ENCODE measurements at places on chromosomes 6 and 20.

DNA sequence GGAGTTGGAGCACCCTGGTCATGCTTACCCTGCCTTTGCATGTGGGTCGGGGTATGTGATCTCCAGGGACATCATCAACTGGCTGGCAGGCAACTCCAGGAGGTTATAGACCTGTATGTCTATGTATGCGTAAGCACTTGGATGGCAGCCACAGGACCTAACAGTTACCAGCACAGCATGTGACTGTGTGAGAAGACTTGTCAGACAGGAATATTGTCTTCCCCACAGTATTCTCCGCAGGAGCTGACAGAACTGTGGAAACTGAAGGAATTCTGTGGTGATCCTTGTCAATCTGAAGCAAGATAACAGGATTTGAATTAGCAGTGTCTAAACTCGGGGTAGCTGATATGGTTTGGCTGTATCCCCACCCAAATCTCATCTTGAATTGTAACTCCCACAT lies 59.2 kb downstream of the TMEM244 start:
- DNase-seq = no peak

- no peak for DNase-seq
Observed at GRCh38 chr6:42295181-42295580, 77.5 kb upstream of the MRPS10 start.

- no peak for DNase-seq
Observed at GRCh38 chr6:50120300-50120699, 70.6 kb upstream of the DEFB112 start.

DNA sequence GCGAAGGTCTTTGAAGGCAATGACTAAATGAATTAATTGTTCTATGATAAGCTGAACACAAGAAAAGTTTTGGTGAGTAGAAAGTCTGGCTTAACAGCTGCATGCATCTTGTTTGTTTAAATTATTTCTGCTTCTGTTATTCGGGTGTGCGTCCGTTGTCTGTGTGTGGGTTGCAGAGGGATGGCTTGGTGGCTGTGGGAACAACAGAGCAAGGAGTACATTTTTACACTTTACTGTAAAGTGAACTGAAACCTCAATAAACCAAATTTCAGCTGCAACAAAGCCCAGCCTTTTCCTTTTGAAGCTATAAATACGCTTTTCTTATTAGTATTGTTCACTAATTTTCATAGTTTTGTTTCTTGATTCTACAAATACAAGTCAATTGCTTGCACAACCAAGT lies 3.5 kb upstream of the LAMP5 start:
- no peak for DNase-seq
